ENCODE measurements at places on chromosomes 4 and X.

GRCh38 chr4:122052677-122053076, 99.5 kb upstream of the BLTP1 start:
- no peaks in the 10 kb centered on the region for H3K4me1 ChIP-seq
- no peak overlapping the region for H3K27ac ChIP-seq
- H3K36me3 ChIP-seq, result no peaks in the 10 kb centered on the region
- no peaks in the 10 kb centered on the region for H3K27me3 ChIP-seq

GRCh38 chr4:40307627-40308497, 27.3 kb upstream of the CHRNA9 start:
- DNase-seq, result no peak
- no peaks in the 10 kb centered on the region for H3K36me3 ChIP-seq
- H3K4me1 ChIP-seq, result no peaks in the 10 kb centered on the region
- H3K27me3 ChIP-seq, result peaks cover 2% of the 10 kb centered on the region
- H3K4me3 ChIP-seq, result no peak overlapping the region
- no peak overlapping the region for H3K27ac ChIP-seq

GRCh38 chr4:189420572-189420971, 520.1 kb upstream of the FRG1 start:
- H3K36me3 ChIP-seq, result no peaks in the 10 kb centered on the region
- H3K4me1 ChIP-seq, result no peaks in the 10 kb centered on the region
- H3K27ac ChIP-seq, result no peak overlapping the region
- DNase-seq, result no peak
- H3K27me3 ChIP-seq, result no peaks in the 10 kb centered on the region

GRCh38 chr4:40121515-40121914, 64.9 kb downstream of the N4BP2 start:
- no peak overlapping the region for H3K4me3 ChIP-seq
- no peaks in the 10 kb centered on the region for H3K36me3 ChIP-seq
- no peak for DNase-seq
- no peaks in the 10 kb centered on the region for H3K4me1 ChIP-seq
- no peaks in the 10 kb centered on the region for H3K27me3 ChIP-seq

DNA sequence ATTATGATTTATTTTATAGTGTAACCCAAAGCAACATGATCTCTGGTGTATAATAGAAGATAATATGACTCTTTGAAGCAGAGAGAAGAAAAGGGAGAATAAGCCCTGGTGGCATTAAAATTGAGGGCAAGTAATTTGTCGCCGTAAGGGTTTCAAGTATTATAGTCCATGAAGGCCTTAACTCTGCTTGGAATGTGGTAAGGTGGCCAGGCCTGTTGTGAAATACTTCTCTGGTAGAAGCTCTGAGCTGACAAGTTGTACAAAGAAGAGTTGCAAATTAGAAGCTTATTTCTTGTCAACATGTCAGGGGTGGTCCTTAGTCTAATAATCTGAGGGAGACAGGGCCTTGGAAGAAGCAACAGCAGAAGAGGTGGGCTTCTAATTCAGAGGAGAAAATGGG, 151.7 kb upstream of the HHIP start:
- no peaks in the 10 kb centered on the region for H3K27me3 ChIP-seq
- H3K27ac ChIP-seq, result no peak overlapping the region
- no peak for DNase-seq
- no peaks in the 10 kb centered on the region for H3K36me3 ChIP-seq

DNA sequence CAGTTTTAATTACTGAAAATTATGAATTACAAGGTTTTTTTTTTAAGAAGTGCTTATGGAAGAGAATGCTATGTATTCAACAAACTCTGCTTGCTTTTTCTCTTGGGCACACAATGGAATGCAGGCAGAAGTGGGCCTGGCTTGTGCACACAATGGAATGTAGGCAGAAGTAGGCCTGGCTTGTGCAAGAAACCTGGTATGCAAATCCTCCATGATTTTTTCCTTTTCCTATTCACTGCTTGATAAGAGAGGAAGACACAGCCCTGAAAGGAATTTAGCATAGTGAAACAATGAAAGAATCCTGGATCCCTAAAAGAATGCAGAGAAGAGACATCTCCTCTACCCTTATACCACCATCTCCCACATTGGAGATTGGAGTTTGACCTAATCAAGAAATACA, 138.4 kb downstream of the COL25A1 start:
- H3K4me3 ChIP-seq, result no peak overlapping the region
- no peak for DNase-seq
- no peaks in the 10 kb centered on the region for H3K4me1 ChIP-seq
- no peaks in the 10 kb centered on the region for H3K36me3 ChIP-seq
- no peaks in the 10 kb centered on the region for H3K27me3 ChIP-seq

DNA sequence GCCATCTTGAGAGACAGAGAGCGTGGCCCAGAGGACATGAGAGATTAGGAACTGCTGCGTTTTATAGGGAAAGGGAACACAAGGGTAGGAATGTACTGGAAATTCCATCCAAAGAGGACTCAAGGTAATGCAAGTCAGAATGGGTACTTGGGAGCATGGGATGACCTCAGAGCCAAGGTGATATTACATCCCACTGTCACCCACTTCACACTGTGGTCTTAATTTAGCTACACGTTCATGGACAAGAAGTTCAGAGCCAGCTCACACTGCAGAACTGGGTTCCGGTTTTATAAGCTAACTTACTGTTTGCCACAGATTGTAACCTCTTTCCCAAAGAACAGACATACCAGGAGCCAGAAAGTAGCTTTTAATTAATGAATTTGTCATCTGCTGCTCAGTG, 244.7 kb downstream of the CBR4 start:
- no peak for DNase-seq
- H3K4me3 ChIP-seq, result no peak overlapping the region
- H3K27me3 ChIP-seq, result no peaks in the 10 kb centered on the region

Measured in aorta (tissue), 5 donors.